ENCODE measurements at places on chromosomes 7 and 10.

- DNase-seq = no peak
Observed at GRCh38 chr10:80536361-80536835, 1.3 kb upstream of the SH2D4B start.

DNA sequence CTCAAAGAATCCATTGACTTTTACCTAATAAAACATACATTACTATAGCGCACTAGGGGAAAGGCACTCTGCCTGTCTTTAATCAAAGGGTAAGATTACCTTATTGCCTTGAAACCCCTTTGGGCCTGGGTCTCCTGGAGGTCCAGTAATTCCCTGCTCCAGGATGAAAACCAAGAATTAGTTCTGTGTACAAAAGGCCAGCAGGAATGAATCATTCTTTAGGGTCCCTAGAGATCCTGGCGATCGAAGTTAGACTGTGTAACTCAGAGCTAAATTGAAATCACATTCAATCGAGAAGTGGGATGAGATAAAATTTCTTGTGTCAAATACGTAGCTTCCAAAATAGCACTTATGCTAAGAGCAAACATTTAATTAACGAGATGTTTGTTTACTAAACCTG lies 29.8 kb downstream of the COL28A1 start:
- no peak for DNase-seq

DNA sequence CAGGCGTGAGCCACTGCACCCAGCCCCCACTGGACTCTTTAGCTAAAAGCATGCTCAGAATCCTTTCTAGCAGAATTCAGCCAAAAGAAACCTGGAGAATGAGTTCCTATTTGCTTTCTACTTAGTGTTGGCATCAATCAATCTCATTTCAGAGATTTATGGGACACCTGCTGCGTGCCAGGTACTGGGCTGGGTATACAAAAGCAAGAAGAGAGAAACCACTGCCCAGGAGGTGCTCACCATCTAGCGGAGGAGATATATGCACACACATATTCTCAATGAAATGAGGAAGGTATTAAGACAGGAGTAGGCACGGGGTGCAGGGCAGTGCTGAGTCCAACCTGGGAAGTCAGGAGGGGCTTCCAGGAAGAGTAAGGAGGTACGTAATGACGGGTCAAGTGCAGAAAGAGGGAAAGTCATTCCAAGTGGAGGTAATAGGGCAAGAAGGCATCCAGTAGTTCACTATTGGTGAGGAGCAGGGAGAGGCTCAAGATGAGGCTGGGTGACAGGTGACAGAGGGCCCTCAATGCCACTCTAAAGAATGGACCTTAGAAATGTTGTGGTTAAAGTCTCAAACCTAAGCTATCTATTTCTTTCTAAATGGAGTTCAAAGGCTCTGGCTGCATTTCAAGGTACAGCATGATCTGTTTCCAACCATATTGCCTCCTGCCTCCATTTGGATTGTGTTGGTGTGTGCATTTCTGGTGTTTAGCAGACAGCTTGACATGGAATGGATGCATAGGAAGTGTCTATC lies 22.1 kb downstream of the ABLIM1 start:
- no peak for DNase-seq

GRCh38 chr7:116213361-116214130 lies 3.2 kb downstream of the TES start:
- no peak for DNase-seq

GRCh38 chr7:138027100-138027499 lies 25.2 kb upstream of the CREB3L2 start:
- DNase-seq = no peak

- DNase-seq = no peak
Observed at GRCh38 chr10:12921163-12921562, 80.3 kb downstream of the CCDC3 start.

- no peak for DNase-seq
Observed at GRCh38 chr10:52771534-52772445, 794 bp downstream of the MBL2 start.

DNA sequence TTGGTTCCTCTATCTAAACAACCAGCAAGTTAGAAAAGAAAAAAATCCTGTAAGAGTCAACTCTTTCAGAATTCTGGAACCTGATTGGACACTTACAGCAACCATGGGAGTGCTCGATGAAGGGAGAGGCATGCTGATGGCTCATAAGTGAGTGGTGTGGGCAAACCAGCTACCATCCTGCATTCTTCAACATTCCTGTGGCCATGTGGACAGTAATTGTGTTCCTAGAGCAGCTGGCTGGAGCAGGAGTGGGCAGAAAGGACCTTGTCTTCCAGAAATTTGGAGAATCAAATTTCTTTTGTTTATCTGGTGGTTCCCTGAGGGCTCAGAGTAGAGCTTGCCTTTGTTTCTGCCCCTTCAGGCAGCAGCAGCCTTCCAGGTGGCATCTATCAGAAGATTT lies 22.5 kb upstream of the MYL7 start:
- DNase-seq = no peak

- no peak for DNase-seq
Observed at GRCh38 chr10:6177880-6178281, 24.9 kb upstream of the PFKFB3 start.

DNA sequence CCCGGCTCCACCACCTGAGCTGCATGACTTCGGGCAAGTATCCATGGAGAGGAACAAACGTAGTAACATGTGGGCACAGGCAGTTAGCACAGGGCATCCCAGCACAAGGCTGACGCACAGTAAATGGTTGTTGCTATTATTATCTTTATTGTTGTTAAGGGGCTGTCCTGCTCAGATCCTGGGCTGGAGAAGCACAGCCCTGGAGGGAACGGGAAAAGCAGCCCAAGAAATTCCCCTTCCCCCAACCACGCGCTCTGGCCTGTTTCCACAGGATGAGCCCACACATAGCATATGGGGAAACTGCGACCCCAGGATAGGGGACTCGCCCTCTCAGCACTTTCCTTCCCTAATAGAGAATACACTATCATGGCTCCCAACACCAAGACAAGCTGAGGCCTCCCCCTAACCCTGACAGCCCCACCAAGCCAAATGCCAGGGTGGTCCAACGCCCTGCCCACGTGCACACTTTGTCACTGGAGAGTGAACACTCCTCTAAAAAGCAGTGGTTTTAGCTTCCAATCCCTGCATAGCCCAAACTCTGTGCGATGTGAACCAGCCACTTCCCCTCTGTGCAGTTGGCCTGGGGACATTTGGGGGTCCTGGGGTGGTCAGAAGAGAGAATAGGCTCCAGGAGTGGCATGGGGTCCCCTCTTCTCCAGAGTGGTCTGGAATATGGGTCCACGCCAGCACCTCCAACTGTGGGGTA lies 11.0 kb downstream of the PSD start:
- no peak for DNase-seq

GRCh38 chr10:89343089-89343767 lies 15.4 kb downstream of the IFIT3 start:
- no peak for DNase-seq

DNA sequence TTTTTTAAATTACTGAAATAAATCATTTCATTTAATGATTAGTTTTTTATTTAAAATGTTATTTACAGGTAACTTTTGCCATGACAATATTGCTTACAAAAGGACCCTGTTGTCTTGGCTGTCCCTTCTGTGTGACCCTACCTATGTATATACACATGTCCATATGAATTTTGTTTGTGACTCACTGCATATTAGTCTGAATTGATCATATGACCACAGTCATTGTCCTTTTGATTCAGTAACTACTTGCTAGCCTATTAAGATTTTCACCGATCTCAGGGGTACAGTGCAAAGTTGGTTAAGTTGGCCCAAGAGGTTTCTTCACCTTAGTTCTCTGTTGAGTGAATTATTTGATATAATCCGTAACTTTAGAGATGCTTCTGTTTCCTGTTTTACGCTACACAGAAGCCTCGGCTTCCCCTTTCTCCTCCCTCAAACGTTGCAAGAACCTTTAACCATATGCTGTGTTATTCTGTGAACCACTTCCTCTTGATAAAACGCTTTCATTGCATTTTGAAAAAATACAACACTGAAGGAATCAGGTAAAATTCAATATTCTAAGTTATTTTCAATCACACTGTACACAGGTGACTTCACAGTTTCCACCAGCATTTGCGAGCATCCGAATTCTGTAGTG lies 43.9 kb downstream of the APBB1IP start:
- no peak for DNase-seq

GRCh38 chr7:82105463-82105862 lies 335.6 kb upstream of the HGF start:
- DNase-seq = no peak

DNA sequence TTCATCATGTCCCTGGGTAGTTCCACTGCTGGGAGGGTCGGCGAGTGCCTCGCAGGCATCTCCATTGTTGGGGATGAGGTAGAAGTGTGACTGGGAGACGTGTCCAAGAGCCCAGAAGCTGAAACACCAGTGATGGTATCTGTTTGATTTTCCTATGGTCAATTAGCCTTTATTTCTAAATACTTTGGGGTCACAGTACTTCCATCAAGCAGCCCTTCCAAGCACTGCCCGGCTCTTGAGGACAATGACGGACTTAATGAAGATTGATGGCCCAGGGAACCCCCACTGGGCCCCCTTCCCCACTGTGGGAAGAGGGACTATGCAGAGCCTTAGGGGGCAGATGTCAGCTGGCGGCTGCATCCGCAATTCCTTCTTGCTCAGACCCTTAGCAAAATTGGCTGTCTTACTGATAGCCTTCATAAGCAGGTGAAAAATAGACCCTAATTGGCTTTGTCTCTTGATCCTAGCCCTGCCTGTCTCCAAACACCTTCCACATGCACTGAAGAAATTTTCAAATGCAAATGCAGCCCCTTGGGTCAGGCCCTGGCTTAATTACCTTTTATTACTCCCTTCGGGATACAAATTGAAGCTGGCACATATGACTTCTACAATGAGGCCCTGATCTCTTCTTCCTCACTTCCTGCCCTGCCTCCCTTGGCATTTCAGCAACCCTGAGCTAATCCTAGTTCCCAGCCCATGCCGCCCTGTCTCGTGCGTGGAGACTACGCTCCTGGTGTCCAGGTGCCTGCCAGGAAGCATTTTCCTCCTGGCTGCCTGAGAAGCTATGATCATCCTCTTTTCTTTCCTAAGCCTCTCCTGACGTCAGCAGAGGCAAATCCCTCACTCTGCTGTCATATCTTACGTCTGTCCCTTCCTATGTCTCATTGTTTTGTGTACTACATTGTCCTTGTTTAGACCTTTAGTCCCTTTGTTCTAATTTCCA lies 124.5 kb upstream of the GDF10 start:
- DNase-seq = no peak

DNA sequence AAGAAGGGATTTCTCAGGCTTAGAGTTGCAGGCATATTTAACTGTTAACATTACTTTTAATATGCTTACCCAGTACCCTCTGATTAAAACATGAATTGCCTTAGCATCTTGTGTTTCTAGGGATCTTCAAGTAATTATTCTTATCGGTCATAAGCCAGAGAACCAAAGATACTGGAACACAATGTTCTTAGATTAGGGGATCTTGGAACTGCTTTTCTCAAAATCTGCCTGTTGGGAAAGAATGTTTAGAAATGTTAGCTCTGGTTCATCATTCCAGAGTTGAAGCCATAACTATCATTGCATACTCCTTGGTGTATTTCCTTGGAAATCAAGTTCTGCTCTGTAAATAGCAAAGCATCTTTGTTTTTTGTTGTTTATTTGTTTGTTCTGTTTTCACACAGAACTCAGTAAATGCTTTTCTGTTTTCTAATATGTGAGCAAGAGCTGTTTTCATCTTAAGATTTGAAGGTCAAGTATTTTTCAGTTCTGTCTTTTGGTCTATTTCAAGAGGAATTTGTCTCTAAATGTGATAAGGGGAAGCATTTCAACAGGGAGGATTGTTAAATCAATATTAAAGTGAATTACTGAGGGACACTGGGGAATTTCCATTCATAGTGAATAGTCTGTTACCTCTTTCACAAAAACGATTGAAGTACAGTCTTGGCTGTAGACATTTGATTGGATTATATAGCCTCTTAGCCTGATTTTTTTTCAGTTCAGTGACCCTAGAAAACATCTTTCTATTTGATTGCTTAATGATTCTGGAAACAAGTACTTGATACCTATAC lies 103.2 kb upstream of the CYP26C1 start:
- no peak for DNase-seq

GRCh38 chr10:103281753-103282152 lies 4.8 kb downstream of the INA start:
- DNase-seq = no peak

DNA sequence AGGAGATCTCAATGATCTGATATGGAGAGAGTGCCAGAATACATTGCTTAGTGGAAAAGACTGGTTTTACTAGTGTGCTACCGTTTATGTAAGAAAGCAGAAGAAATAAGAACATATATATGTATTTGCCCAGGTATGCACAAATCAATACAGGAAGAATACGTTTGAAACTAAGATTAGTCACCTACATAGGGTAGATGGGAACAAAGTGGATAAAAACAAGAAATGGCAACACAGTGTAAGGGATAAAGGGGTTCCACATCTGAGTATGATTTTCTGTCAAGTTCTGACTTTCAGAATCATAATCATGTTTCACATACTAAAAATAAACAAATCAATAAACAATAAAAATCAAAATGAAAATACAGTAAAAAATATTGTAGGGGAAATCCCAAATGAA lies 148.6 kb upstream of the NAMPT start:
- DNase-seq = no peak

DNA sequence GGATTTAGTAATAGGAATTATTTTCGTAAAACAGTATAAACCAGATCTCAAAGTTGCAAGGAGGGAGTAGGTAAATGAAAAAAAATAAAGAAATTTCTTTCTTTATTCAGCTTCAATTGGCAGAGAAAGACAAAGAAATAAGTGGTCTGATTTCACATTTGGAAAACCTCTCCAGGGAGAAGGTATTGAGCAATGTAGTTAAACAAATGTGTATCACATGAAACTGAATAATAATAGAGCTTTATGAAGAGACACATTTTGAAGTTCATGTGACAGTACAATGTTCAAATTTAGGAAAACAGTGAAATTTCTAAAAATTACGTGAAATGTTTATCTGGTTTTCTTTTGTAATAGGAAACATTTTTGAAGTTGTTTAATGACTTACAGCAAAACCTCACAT lies 63.0 kb downstream of the TAX1BP1 start:
- DNase-seq = no peak

DNA sequence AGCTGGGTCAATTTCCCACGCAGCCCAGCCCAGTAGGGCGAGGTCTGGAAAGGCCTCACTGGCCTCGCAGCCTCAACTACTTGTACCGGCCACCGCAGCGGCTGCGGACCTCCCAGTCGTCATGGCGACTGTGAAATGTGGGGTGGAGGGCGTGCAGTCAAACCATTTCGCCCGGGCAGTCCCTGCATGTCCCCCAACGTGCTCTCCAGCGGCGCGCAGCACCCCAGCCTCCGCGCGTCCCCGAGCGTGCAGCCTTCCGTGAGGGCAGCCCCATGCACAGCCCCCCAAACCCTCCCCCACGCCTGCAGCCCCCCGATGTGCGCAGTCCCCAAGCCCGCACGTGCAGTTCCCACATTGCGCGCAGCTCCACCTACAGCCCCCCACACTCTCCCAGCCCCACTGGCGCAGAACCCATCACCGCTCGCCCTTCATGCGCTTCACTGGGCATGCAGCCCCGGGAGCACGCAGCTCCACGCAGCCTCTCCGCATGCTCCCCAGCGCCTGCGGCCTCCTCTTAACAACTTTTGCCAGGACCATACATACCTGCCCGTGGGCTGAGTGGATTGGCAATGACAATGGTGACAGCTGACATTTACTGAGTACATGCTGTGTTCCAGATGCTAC lies 34.5 kb upstream of the SFTPD start:
- DNase-seq = no peak

Measured in activated naive CD8-positive, alpha-beta T cell treated with anti-CD3 and anti-CD28 coated beads for 36 hours (primary cell).